Activated CD8-positive, alpha-beta memory T cell treated with anti-CD3 and anti-CD28 coated beads, Interleukin-2, amount 50 U/mL, for 4 hours (primary cell): ENCODE measurements at places on chromosomes 1 and 21.

- no peak for DNase-seq
These were observed 47.5 kb upstream of the FOXO6 start for GRCh38 chr1:41313661-41314131.

- no peak for DNase-seq
These were observed 452.6 kb upstream of the CAMK1G start for GRCh38 chr1:209130886-209131285.

GRCh38 chr1:169557131-169557530, 29.1 kb downstream of the F5 start:
- no peak for DNase-seq

DNA sequence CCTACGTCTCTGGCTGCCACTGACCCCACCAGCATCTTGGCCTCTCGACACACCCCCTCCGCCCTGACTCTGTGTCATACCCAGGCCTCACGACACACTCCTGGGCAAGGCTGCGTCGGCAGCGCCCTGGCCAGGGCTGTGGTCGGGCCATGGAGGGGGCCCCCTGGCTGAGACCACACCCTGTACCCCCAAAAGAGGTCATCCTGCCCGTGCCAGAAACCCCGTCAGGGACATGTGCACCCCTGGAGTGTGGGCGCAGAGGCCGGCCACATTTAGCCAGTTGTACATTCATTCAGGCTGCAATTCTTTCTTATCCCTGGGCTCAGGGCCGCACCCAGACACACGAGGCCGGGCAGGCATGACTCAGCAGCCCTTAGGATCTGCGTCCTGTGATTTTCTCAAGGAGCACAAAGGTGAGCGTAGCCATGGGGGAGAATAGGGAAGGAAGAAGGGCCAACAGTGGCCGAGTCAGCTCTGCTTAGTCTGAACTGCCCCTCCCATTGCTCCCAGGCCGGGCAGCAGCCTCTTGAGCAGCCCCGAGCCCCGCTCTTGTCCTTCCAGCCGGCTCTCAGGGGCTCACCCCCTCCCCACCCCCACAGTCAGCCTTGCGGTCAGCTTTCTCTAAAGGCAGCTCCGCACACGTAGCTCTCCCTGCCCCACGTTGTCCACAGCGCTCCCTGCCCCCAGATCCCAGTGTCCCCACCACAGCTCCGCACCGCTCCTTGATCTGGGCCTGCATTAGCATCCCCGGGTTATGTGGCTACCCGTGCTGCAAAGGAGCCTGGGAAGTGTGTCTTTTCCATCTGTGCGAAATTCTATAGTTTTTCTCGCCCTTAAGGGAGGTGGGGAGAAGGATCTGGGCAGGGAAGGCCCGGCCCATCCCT, 7.9 kb downstream of the CSTB start:
- no peak for DNase-seq

- DNase-seq: no peak
These were observed 27.7 kb upstream of the VN1R5 start for GRCh38 chr1:247228133-247228532.

GRCh38 chr1:159171688-159172501, 480 bp downstream of the CADM3 start:
- no peak for DNase-seq

- no peak for DNase-seq
These were observed 248.1 kb upstream of the RAB4A start for GRCh38 chr1:229022595-229023333.

- peak; percentile 66 for DNase-seq
These were observed 12.0 kb upstream of the FCAMR start for GRCh38 chr1:206982216-206982615.

DNA sequence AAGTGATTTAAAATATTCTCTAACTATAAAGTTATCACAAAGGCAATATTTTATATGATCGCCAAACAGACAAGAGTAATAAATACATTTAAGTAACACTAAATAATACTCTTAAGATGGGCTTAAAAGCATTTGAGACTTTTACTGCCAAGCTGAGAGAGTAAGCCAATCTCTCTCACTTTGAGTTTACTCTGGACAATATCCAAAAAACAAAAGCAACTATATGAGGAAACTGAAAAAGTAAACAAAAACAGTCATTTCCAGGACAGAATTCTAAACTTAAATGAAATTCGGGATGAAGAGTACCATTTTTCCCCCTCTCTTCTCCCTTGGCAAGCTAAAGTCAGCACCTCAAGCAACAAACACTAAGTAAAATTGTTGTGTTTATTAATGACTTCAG, 173.2 kb downstream of the COP1 start:
- no peak for DNase-seq

GRCh38 chr1:107695341-107695740, 269.6 kb downstream of the VAV3 start:
- no peak for DNase-seq

DNA sequence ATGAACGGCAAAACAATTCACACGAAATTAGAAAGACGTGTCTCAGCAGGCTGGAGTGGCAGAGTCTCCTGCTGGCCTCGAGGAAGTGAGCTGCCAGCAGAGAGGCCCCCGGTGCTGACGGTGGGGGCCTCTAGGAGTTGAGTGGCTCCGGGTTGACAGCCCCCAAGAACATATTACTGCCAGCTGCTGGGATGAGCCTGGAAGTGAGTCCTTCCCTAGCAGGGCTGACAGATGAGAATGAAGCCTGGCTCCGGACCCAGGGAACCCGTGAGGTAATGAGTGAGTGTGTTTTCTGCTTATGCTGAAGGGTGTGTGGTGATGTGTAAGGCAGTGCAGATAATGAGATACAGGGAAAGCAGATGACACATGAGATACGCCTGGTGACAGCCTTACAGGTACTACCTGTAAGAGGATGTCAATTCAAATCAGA, 23.5 kb upstream of the LRRC47 start:
- no peak for DNase-seq

DNA sequence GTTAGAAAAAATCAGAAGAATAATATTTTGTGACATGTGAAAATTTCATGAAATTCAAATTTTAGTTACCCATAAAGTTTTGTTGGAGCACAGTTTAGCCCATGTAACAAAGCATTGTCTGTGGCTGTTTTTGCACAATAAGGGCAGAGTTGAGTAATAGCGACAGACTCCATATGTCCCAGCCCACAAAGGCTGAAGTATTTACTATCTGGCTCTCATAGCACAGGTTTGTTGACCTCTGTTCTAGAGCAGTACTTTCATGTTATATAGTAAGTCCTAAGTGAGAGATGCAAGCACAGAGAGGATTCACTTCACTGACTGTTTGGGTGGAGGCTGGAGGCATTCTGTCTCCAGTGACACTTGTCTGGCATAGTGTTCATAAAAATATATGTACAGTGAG, 6.8 kb downstream of the LAMC1 start:
- DNase-seq: no peak

- DNase-seq: no peak
These were observed 18.6 kb downstream of the FABP3 start for GRCh38 chr1:31354283-31354682.

DNA sequence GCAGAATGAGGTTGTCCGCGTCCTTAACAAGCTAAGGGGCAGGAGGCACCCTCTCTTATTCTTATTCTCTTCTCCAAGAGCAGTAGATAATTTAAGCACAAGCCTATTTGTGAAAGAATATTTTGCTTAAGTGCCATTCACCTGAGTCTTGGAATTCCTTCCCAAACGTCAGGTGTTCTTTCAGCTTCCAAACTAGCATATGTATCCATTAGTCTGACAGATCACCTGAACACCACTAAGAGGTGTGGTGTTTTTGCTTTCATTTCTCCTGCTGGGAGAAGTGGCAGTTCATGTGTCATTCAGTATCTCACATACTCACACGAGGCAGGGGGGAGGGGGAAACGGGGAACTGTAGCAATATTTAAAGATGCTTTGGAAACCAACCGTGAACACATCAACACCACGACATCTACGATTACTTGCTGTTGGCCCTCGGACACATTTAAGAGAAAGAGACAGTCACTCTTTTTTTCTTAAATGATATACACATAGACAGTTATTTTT, 45.5 kb upstream of the RBM15 start:
- no peak for DNase-seq
